H1 (cell line): ENCODE measurements at places on chromosomes 1 and 21. TPM values are rescaled to one million over a fixed set of nuclear protein-coding genes. Genes with fewer than 3 reads are reported as not detected.

The PCBP3 gene
- 6.3 TPM in 2 replicates for total RNA-seq

The ERG gene
- total RNA-seq, result 3.0 and 3.1 TPM in 2 replicates

The S100A9 gene
- not detected in 2 replicates for total RNA-seq

DNA sequence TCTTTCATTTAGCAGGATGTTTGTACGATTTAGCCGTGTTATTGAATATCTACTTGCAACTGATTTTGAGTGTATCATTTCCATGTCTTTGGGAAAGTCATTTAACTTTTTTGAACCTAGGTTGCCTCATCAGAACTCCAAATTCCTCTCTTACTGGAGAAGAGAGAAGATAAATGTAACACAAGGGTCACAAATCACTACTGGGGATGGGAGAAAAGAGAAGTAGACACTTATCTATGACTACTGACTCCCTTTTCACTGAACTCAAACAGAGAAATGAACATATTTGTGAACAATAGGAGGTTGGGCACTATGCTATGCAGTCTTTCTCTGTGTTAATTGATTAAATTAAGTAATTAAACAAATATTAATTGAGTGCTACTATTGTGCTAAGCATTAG is 42.2 kb downstream of the TENT5C start:
- no peaks in the 10 kb centered on the region for H3K27me3 ChIP-seq
- no peak overlapping the region for H3K4me3 ChIP-seq
- H3K36me3 ChIP-seq, result no peaks in the 10 kb centered on the region
- no peak for DNase-seq

The IFI44L gene
- total RNA-seq, result not detected in 2 replicates

DNA sequence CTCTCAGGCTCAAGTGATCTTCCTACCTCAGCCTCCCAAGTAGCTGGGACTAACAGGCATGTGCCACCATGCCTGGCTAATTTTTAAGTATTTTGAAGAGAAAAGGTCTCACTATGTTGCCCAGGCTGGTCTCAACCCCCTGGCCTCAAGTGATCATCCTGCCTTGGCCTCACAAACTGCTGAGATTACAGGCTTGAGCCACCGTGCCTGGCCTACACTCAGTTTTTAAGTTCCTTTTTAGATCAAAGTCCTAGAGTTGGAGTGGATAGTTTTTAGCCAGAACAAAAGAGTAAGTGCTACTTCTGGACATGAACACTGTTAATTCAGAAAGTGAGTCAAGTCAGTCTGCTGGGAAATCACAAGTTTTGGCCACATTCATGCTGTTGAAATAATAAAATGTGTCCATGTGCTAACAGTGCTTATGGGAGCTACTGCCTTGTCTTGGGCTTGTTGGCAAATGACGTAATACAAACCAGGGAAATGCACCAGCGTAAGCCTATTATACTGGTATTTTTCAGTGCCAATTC is 84.2 kb downstream of the NDUFS5 start:
- H3K4me1 ChIP-seq, result peaks cover 20% of the 10 kb centered on the region
- no peak overlapping the region for H3K27ac ChIP-seq
- H3K4me3 ChIP-seq, result no peak overlapping the region
- H3K36me3 ChIP-seq, result no peaks in the 10 kb centered on the region
- no peak for DNase-seq

The FAM76A gene
- 12.8 and 16.2 TPM in 2 replicates for total RNA-seq

DNA sequence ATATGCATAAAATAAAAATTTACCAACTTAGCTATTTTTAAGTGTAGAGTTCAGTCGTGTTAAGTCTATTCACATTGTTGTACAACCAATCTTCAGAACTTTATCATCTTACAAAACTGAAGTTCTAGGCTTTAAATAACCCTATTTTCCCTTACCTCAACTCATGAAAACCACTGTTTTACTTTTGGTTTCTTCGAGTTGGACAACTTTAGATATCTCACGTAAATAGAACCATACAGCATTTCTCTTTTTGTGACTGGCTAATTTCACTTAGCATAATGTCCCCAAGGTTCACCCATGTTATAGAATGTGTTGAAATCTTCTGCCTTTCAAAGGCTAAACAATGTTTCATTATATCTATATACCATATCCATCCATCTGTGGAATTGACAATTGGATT is 819.0 kb upstream of the ADGRL4 start:
- no peaks in the 10 kb centered on the region for H3K36me3 ChIP-seq
- H3K27me3 ChIP-seq, result no peaks in the 10 kb centered on the region
- no peak overlapping the region for H3K4me3 ChIP-seq
- H3K27ac ChIP-seq, result no peak overlapping the region
- DNase-seq, result no peak
- no peaks in the 10 kb centered on the region for H3K4me1 ChIP-seq

DNA sequence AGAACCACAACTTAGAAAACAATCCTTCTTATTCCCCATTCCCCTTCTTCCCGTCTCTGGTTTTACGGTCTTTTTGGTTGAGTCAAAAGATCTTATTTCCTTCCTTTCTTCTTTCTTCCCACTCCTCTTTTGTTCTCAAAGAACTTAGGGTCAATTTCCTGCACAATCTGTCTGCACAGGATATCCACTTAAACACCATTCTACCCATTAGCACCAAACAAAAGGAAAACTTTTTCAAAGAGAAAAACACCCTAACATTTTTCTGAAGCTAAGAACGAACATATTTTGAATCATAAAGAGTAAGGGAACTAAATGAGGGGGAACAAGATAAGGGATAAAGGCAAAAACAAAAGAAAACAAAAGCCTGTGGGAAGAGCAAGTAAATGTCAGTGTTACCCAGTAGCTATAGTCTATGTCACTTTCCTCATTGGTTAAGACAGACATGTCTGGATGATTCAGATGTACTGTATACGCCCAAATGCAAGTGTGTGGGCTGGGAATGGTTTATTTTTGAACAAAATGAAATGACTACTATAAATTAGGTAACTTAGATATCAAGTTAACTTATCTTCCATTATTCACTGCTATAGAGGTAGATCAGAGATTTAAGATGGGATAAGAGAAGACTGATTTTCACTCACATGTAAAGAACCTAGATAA is 59.9 kb downstream of the TOR3A start:
- no peak overlapping the region for H3K4me3 ChIP-seq
- no peaks in the 10 kb centered on the region; the same call in 1 of the 2 replicates for H3K36me3 ChIP-seq
- no peaks in the 10 kb centered on the region for H3K27me3 ChIP-seq
- DNase-seq, result no peak

The AMY1A gene
- total RNA-seq, result not detected in 2 replicates

The S100A14 gene
- 1.4 and 1.5 TPM in 2 replicates for total RNA-seq

DNA sequence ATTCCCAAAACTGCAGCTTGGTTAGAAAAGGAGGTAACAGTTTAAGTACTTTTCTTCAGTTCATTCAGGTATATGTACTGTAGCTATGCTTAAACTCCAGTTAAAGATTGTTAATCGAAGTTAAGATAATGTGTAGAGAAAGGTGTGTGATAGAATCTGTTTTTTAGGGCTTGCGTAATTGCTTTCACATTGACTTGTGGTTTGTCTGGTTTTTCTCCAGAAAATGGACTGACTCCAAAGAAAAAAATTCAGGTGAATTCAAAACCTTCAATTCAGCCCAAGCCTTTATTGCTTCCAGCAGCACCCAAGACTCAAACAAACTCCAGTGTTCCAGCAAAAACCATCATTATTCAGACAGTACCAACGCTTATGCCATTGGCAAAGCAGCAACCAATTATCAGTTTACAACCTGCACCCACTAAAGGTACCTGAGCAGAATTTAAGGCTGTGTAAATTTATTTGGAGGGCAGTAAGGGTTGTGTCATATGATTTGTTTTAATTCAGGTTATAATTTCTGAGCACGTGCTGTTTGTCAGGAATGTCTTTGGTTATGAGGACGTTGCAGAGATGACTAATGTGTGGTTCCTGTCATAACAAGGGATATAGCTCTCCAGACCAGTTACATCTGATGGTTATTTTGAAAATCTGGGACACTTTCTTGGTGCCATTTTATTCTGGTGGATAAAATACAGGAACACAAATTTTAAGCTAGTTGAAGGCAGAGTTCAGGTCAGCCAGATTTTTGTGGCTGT is 26.0 kb downstream of the ATF6 start:
- H3K4me1 ChIP-seq, result no peaks in the 10 kb centered on the region
- H3K4me3 ChIP-seq, result no peak overlapping the region
- no peak overlapping the region for H3K27ac ChIP-seq
- H3K36me3 ChIP-seq, result no peaks in the 10 kb centered on the region
- no peak for DNase-seq

- DNase-seq, result no peak
- H3K4me3 ChIP-seq, result no peak overlapping the region
- no peaks in the 10 kb centered on the region for H3K27me3 ChIP-seq
- H3K36me3 ChIP-seq, result no peaks in the 10 kb centered on the region
- no peak overlapping the region for H3K27ac ChIP-seq
Measured at GRCh38 chr1:58256546-58256945, 290.0 kb downstream of the OMA1 start.

The LCE1F gene
- not detected in 2 replicates for total RNA-seq

DNA sequence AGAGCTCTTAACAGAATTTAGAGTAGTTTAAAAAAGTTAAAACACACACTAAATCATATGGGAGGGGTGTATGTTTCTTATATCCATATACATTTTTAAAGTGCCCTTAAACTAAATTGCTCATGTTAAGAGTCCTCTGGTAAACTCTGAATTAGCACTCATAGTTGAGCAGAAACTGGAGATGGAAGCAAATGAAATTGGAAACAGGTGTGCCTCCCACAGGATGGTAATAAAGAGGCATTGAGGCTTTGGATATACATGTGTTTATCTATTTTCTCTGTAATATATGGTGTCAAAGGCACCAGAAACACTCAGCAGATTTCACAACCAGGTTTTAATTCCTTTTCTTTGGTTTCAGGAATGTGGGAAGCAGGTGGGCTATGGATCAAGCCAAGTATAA is 188.6 kb downstream of the HS2ST1 start:
- no peak overlapping the region for H3K4me3 ChIP-seq
- H3K27ac ChIP-seq, result no peak overlapping the region
- H3K4me1 ChIP-seq, result no peaks in the 10 kb centered on the region

GRCh38 chr1:19654386-19654785 is 10.3 kb downstream of the NBL1 start:
- no peak for DNase-seq
- H3K27ac ChIP-seq, result no peak overlapping the region; the same call in 1 of the 2 replicates
- no peak overlapping the region for H3K4me3 ChIP-seq
- no peaks in the 10 kb centered on the region for H3K27me3 ChIP-seq

The PADI3 gene
- 0.37 and 0.44 TPM in 2 replicates for total RNA-seq

- DNase-seq, result no peak
- H3K27ac ChIP-seq, result no peak overlapping the region
- no peaks in the 10 kb centered on the region for H3K36me3 ChIP-seq
- no peaks in the 10 kb centered on the region for H3K27me3 ChIP-seq
- H3K4me3 ChIP-seq, result no peak overlapping the region
Measured at GRCh38 chr1:59485949-59486348, 189.1 kb downstream of the FGGY start.

DNA sequence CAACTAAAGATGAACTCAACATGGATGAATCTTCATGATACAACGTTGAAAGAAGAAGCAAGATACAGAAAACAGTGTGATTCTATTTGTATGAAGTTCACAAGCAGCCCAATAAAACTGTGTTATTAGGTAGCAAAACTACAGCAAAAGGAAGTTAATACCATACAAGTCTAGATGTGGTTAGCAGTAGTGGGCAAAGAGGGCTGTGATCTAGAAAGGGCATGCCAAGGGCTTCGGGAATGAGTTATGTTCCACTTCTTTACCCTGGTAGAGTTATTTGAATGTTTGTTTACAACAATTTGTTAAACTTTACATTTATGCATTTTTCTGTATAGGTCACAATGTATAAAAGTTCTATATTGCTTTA is 9.2 kb downstream of the TNFRSF9 start:
- no peak for DNase-seq
- no peak overlapping the region for H3K4me3 ChIP-seq
- no peaks in the 10 kb centered on the region for H3K36me3 ChIP-seq
- no peak overlapping the region for H3K27ac ChIP-seq
- no peaks in the 10 kb centered on the region for H3K27me3 ChIP-seq

The INSRR gene
- not detected in 2 replicates for total RNA-seq

DNA sequence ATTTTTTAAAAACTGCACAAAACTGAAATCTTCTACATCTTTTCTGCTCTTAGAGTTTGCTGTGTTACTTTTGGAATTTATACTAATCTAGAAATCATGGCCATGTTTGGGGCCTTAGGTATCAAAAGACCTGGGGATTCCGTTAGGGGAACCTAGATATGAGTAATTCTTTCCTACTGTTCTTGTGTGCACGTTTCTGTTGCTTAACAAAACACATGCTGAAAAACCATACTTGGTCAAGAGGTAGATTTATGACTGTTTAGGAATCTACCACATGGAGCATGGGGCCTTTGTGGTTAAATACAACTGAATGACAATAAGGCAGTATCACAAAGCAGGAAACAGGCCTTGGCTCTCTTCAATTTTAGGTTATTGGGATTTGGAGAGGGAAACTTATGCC is 291.9 kb upstream of the USP25 start:
- no peaks in the 10 kb centered on the region for H3K27me3 ChIP-seq
- peaks cover 5% of the 10 kb centered on the region; the same call in 1 of the 2 replicates for H3K4me1 ChIP-seq
- DNase-seq, result no peak
- no peak overlapping the region for H3K4me3 ChIP-seq

DNA sequence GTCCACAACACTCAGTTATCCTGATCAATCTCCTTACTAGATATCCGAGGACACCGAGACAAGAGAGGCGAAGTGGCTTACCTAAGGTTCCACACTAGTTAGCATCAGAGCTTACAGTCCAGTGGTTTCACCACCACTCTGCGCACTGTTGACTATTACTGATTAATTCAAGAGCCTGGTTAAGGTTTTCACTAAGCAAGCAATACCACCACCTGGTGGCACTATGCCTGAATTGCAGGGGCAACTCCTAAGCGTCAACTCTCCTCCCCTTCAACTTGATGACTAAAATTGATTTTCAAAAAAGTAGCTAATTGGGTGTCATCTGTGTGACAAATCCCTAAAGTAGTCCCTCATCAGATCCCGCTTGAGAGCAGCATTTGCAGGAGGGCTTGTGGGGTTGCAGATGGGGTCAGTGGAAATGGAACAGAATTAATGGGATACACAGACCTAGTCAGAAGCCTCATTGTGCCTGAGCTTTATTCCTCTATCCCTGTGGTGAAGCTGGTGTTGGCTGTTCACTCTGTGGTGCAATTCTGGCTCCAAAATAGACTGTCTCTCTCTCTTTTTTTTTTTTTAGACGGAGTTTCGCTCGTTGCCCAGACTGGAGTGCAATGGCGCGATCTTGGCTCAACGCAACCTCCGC is 9.1 kb downstream of the TTC22 start:
- H3K4me3 ChIP-seq, result no peak overlapping the region
- no peaks in the 10 kb centered on the region for H3K27me3 ChIP-seq
- peaks cover 9% of the 10 kb centered on the region for H3K4me1 ChIP-seq
- no peak overlapping the region for H3K27ac ChIP-seq
- no peak for DNase-seq
- no peaks in the 10 kb centered on the region for H3K36me3 ChIP-seq

The FAM72A gene
- total RNA-seq, result 19.7 and 23.0 TPM in 2 replicates

GRCh38 chr1:63898428-63899196 is 124.8 kb downstream of the ROR1 start:
- H3K27me3 ChIP-seq, result no peaks in the 10 kb centered on the region
- no peak overlapping the region for H3K27ac ChIP-seq
- no peaks in the 10 kb centered on the region for H3K36me3 ChIP-seq
- no peaks in the 10 kb centered on the region; the same call in 1 of the 2 replicates for H3K4me1 ChIP-seq

DNA sequence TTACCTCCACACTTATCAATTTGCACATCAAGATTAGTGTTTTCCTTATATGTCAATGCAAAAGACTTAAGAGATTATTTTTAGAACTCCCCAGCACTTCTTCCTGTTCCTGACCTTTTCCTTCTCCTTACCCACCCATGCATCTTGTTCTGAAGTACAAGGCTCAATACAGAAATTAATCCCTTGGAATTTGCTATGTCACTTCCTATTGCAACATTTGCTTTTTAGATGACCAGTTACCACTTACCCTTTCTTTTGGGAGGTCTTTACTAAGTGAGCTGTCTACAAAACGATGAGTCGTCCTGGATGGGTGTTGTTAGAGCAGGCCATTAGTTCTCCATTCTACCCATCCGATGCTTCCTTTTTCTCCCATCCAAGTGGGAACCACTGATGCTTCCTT is 221.2 kb downstream of the FMN2 start:
- H3K27me3 ChIP-seq, result no peaks in the 10 kb centered on the region
- no peaks in the 10 kb centered on the region for H3K36me3 ChIP-seq
- H3K4me1 ChIP-seq, result no peaks in the 10 kb centered on the region
